ENCODE measurements at places on chromosomes 2 and 18.
A peak's percentile ranks its signal among the peaks of the same experiment; 100 is the strongest.

GRCh38 chr2:37971971-37972370 lies 46.9 kb downstream of the RMDN2 start:
- DNase-seq: no peak

GRCh38 chr2:99569386-99569785 lies 79.6 kb upstream of the REV1 start:
- no peak for DNase-seq

DNA sequence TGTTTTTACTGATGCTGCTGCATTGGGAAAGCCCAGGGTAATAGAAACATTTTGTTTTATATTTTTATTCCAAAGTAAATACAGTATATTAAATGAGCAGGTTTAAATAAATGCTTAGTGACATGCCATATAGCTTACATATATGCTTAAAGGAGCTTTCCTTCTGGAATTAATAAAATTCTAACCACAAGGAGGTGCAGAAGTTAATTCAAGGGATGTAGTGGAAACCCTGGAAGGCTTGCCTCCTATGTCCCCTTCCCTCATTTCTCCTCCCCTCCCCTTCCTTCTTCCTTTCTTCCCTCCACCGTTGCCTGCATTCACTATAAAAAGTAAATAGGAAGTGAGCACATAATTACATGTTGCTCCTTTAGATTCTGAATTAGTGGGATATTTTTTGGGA lies 96.3 kb downstream of the UBE2E3 start:
- DNase-seq: no peak

- peak; percentile 29 for DNase-seq
Observed at GRCh38 chr2:127969446-127969845, 58.4 kb downstream of the SAP130 start.

DNA sequence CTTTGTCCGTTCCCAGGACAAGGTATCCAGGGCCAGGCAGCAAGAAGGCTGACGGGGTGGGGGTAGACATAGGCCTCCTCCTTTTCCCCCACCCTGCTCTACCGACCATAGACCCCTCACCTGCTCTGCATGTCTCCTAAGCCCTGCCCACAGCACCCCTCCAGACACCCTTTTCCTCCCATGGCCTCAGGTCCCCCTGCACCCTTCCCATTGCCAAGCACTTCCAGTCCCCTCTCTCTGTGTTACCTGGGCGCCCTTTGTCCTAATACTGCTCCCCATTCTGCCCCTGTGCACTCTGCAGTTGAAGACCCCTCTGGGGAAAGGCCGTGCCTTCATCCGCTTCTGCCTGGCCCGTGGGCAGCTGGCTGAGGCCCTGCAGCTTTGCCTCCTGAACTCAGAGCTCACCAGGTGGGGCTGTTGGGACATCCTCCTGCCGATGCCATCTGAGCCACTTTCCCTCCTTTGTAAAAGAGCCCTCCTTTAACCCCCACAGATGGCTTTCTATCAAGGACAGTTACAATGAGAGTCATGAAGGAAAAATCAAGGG lies 3.5 kb downstream of the RUFY4 start:
- DNase-seq: no peak

DNA sequence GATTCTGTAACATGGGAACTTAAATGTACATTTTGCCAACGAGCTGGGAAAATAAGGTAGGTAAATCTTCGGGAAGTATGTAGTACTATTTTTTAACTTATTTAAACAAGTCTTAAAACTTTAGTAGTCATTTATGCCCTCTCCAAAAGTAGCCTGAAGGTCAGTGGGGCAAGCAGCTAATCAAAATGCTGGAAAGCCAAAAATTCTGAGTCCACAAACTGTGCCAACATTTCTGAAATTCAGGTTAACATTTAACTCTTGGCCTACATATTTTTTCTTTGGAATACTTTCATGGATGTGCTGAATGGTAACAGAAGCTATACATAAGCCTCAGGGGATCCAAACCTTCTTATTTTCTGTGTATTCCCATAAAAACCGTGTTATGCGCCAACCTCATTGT lies 26.3 kb downstream of the WDR75 start:
- DNase-seq: no peak

DNA sequence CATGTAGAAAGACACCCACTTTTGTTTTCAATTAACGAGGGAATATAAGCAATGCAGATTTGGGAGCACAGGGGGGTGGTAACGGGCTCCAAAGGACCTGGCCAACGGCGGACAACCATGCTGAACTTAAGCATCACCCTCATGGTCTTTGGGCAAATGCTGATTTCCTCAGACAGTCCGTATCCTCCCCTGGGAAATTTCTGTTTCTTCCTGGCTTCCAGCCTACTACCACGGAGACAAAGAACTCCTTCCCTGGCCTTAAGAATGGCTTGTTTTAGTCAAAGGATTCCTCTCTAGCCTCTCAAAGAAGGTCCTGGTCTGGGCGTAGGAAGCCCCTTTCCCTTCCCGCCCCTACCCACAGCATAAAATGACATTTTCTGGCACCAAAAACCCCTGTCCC lies 34.3 kb downstream of the EN1 start:
- DNase-seq: no peak

GRCh38 chr2:160321006-160321405 lies 120.9 kb upstream of the ITGB6 start:
- DNase-seq: no peak

DNA sequence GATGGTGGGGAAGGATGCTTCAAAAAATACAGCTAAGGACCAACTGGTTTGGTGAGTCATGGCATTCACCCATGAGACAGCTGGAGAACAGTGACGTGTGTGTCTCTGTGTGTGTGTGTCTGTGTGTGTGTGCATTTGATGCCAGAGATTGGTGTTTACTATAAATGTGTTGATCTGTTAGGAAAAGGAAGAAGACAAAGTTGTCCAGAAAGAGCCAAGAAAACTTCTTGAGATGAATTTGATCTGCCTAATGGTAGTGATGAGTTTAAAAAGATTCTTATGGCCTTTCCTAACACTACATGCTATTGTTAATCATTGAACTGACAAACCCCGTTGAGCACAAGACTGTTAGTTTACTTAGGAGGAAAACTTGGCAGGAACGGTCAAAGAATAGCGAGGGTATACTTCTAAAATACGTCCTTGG lies 36.4 kb upstream of the IL1R1 start:
- DNase-seq: no peak

GRCh38 chr2:109407276-109408042 lies 206.3 kb downstream of the SEPTIN10 start:
- no peak for DNase-seq

DNA sequence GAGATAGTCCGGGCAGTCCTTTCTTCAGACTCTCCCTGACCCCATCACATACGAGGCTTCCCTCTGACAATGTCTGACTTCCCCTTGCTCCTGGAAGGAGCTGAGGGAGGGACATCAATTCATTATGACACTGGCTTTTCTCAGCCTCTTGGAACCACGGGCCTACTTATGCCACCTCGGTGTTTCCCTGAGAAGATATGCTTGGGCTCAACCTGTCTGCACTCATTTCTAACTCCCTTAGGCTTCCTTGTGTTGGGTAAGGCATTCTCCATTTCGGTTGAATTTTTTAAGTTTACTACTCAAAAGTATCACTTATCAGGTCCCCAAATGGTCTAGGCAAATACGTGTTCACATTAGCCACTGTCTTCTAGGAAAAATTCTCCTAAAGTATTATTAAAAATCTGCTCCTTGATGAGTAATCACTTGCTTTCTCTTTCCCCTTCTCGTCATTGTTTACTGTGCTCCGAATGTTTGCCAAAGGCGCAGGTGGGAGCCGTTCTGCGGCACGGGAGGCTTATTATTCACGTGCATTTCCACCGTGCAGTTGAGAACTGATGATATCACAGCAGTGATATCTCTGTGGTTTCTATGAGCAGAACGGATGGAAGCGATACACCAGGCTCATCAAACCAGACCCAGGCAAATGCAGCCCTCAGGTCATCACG lies 33.1 kb downstream of the ARL4C start:
- DNase-seq: peak; percentile 80

- peak; percentile 55 for DNase-seq
Observed at GRCh38 chr18:56532176-56532840, 106.1 kb downstream of the TXNL1 start.

DNA sequence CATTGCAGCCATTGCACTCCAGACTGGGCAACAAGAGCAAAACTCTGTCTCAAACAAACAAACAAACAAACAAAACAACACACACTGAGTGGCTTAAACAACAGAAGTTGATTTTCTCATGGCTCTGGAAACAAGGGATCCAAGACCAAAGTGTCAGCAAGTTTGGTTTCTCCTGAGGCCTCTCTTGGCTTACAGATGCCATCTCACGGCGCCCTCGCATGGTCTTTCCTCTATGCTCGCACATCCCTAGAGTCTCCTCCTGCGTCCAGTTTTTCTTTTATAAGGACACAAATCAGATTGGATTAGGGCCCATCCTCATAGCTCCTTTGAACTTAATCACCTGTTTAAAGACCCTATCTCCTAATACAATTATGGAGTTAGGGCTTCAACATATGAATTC lies 133.4 kb upstream of the LRRTM1 start:
- no peak for DNase-seq
